ENCODE measurements at places on chromosomes 3 and 15.

DNA sequence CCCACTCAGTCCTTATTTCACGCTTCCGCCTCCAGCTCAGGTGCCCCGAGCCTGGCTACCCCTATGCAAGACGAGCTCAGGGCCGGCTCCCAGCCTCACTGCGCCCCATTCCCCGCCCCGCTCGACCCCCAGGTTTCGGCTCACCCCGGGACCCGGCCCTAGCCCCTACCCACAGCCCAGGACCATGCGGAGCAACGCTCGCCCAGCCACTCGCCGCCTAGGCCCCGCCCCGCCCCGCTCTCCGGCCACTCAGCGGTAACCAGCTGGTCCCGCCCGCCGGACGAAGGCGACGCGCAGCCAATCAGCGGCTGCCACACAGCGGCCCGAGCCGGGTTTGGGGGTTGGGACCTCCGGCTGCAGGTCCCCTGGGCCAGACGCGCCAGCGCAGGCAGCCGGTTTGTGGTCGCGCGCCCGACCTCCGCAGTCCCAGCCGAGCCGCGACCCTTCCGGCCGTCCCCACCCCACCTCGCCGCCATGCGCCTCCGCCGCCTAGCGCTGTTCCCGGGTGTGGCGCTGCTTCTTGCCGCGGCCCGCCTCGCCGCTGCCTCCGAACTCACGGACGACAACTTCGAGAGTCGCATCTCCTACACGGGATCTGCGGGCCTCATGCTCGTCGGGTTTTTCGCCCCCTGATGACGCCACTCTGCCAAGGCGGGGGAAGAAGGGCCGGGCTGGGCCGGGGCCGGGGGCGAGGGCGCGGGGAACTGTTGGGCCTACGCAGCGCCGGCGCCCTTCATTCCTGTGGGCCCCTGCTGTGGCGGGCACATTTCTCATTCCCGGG is at the start of gene CATSPER2:
TSS of gene CATSPER2 (minus strand) at position 196 of the 781 bp plus-strand sequence. CDS start 783 bp downstream, outside the sequence.
- DNase-seq: no peak

DNA sequence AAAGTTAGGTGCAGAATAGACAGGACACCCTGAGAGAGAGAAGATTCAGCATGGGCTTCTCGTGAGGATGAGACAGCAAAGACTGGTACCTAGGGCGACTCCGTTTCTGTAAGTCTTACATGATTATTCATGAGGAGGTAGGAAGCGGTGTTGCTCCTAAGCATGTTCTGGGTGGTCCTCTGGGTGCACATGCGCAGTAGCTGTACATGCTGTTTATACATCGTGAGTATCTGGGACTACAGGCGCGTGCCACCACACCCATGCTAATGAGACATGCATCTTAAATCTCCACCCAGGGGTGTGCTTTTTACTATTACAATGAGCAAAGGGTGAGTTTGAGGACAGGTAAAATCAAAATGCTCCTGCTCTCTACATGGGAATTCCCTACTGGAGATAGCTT is 12.3 kb downstream of the ALPK3 start:
- no peak for DNase-seq

GRCh38 chr3:172713316-172713715 is 2.4 kb upstream of the NCEH1 start:
- DNase-seq: no peak

DNA sequence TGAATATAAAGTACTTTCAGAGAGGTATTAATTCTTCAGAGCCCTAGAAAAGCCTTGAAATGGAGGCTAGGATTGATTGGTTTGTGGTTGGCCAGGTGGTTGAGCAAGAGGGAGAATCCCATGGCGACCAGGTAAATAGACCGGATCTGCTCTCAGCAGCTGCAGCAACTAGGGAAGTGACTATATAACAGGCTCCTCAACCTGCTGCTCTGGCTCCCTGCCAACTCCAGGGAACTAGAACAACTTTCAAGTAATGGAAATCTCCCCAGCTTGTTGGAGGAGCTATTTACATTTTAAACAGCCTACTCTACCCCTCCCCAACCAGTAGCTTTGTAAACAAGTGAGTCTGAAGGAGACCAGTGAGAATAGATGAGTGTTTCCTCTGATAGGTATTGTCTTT is 121.8 kb upstream of the CADM2 start:
- DNase-seq: no peak

DNA sequence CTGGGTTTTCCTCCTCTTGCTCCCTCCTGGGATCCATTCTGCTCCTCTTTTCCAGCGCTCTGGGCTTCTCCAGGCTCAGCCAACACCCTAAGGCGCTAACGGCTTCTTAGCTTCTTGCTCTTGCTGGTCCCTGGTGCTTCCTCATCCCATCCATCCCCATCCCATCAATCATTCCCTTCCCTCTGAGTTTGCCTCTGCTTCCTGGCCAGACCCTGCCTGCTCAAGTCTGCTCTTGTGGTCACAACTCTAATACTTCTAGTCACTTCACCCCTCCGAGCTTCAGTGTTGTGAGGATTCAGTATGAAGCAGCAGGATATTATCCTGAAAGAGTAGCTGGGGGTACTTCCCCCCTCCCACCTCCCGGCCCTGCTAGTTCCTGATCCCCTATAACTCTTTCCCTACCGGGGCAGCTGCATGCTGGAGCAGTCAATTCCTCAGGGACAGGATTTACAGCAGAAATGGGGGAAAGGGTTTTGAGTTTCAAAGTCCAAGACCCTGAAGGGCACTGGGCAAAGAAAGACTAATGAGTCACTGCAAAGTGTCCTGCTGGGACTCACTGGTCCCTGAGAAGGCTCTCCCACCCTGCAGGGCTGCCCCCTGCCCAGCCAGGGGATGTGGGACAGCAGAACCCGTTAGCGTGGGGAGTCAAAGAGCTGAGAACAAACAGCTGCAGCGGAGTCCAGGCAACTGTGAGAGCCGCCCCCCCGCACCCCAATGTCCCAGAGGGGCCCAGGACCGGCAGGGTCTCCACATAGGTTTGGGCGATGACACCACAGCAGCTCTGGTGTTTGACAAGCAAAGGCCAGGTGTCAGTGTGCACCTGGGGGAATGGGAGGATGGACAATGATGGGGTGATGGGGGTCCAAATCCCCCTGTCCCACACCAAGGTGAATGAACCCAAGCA is 2.3 kb upstream of the SYNM start:
- no peak for DNase-seq

GRCh38 chr3:108387063-108387462 is 90.7 kb downstream of the HHLA2 start:
- no peak for DNase-seq

DNA sequence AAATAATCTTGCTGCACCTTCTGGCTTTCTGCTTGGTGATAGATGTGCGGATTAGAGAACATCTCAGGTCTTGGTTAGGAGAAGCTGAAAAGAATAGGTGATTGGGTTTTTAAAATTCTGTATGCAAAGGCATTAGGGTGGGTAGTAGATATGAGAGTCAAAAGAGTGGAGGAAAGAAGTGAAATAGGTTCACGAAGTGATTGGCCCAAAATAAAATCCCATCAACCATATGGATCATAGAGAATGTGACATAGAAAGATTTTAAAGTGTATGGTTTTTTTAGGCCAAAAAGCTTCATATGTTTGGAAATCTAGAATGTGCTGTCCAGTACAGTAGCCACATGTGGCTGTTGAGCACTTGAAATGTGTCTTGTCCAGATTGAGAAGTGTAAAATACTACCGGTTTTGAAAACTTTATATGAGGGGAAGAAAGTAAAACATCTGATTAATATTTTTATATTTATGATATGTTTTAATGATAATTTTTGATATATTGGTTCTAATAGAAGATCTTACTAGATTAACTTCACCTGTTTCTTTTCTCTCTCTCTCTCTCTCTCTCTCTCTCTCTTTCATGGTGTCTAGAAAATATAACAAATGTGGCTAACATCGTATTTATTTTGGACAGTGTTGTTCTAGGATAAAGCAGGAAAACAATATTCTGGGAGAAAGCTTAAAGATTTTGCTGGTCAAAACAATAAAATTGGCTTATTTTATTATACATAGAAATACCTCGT is 2.9 kb downstream of the MBNL1 start:
- no peak for DNase-seq

DNA sequence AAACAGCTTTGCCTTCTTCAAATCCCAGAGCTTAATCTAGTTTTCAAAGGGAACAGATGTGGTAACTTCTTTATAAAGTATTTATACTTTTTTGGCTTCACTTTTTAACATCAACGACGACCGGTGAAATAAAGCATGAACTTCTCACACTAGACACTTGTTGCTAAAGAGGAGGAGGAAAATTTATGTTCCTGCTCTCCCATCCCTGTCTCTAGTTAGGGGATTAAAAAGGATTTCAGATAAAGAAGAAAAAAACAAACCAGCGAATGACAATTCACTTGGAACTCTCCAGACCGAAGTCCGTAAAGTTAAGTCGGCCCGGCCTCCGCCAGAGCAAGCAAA is 672 bp downstream of the NEDD4 start:
- DNase-seq: no peak

GRCh38 chr3:30551266-30551665 is 55.1 kb upstream of the TGFBR2 start:
- no peak for DNase-seq

DNA sequence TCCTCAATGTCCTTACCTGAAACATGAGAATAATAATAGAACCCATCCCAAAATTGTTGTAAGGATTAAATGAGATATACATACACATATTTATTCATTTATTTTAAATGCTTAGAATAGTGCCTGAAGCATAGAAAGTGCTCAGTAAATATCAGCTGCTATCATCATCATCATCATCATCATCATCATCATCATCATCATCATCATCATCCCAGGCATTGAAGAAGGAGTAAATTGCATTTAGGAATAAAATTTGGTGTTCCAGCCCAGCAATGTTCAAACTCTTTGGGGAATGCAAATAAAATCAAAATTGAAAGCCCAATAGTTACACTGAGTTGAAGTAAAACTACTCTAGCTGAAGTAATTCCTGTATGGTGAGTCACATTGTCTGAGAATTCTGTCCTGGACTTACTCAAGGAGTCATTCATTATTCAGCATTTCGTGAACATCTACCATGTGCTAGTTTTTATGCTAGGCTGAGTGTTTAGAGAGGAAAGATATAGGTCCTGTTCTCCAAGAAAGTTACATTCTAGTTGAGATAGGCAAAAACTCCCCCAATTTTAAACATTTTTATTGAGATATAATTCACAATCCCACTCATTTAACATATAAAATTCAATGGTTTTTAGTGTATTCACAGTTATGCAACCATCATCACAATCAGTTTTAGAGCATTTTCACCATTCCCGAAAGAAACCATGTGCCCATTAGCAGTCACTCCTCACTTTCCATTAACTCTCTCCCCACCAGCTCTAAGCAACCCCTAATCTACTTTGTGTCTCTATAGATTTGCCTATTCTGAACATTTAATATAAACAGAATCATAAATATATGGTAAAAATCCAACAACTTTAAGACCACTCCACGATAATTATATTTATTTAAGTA is 107.2 kb downstream of the FRMD5 start:
- no peak for DNase-seq

- DNase-seq: no peak
Observed at GRCh38 chr3:98565237-98565643, 28.2 kb downstream of the CPOX start.

GRCh38 chr15:27358751-27359434 is 387.9 kb downstream of the GABRG3 start:
- DNase-seq: no peak

- no peak for DNase-seq
Observed at GRCh38 chr3:53938645-53939044, 47.0 kb upstream of the SELENOK start.

DNA sequence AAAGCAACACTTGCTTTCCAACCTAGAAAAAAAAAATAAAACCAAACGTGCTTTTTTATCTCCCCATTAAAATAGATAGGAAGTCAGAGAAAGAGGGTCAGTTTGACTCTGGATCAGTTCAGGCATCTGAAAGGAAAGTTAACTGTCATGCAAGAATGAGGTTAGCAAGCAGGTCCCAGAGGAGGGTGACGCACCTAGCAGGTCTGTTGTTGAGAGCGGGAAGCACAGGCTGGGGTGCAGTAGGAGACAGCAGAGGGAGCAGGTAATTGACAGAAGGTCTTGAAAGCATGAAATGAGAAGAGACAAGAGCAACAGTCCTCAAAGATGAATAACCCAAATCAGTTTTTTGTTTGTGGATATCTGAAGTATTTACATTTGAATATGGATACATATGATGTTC is 82.5 kb downstream of the ANO10 start:
- DNase-seq: no peak

DNA sequence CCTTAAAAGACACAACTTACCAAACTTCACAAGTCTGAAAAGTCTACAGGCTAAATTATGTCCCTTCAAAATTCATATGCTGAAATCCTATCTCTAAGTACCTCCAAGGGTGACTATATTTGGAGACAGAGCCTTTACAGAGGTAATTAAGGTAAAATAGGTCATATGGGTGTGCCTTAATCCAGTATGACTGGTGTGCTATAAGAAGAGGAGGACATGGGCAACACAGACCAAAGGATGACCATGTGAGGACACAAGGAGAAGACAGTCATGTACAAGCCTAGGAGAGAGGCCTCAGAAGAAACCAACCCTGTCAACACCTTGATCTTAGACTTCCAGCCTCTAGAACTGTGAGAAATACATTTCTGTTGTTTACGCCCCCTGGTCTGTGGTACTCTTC is 32.2 kb downstream of the TXNRD3 start:
- DNase-seq: no peak

DNA sequence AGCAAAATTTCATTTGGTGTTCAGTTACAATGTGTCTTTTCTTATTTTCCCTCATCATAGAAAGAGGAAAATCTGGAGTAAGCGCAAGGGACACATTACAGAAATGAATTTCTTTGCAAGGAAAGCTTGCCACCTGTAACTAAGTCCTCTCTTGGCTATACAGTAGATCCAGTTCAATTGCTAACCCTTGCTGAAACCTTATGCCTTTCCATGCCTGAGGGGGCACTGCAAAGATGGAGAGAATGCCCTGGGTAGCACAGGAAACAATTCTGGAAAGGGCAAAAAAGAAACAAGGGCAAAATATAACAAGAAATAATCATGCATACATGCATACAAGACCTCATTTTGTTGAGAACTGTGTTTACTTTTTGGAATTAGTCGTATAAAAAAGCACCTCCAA is 4.3 kb downstream of the CADM2 start:
- no peak for DNase-seq

GRCh38 chr3:97935842-97936241 is 36.4 kb downstream of the RIOX2 start:
- DNase-seq: no peak

- no peak for DNase-seq
Observed at GRCh38 chr15:22229990-22230819, 149.9 kb downstream of the OR4M2 start.

DNA sequence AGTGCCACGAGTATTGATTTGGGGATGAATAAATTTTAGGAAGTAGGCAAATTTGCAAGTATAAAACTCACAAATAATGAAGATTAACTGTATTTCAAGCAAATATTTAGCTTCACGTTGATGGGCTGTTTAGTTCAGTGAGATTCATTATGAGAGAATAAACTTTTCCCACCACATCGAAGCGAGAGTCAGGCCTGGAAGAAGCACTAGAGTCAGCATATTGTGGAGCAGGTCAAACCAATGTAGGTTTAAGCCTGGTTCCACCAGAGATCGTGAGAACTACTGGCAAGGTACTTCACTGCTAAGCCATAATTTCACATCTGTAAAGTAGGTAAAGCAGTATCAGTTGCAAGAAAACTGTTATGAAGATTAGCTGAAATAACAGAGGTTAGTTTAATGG is 22.3 kb downstream of the WDR49 start:
- no peak for DNase-seq
